Stimulated activated CD8-positive, alpha-beta memory T cell treated with anti-CD3 and anti-CD28 coated beads, Interleukin-7, amount 100 ng/mL, for 1 hour (primary cell): ENCODE measurements at places on chromosomes 5 and 9.

- DNase-seq = no peak
Measured at GRCh38 chr5:125272357-125272756, 525.9 kb upstream of the ZNF608 start.

DNA sequence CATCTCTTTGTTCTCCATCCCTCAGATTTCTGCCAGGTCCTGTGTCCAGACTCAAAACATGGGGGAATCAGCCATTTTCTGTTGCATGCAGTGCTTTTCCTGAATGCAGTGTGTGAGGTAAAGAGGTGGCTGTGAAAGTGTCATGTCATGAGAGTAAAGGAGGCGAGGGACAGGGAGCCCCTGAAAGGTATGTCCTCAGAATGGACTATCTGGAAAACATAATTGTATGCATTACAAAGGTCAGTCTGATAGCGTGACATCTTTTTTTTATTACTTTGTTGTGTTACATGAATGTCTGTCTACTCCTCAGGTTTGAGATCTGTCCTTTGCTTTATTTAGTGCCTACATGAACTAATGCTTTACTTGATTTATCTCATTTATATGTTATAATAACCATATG lies 239.1 kb downstream of the MAN2A1 start:
- no peak for DNase-seq

DNA sequence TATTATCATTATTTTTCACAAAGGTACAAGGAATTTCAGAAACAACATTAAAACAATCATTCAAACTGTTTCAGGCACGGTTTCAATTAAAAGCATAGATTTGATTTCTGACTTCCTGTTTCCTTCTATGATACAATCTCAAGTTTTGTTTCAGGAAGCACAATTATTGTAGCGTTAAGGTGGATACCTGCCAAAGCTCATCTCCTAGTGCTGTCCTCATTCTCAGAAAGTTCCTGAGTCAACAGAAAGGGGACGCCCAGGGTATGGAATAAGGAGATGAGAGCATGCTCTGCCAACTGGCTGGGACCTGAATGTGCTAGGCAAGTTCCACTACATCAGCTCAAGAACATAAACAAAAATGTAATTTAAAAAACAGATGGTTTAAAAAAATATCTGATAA lies 2.0 kb upstream of the TRIM14 start:
- DNase-seq = no peak

DNA sequence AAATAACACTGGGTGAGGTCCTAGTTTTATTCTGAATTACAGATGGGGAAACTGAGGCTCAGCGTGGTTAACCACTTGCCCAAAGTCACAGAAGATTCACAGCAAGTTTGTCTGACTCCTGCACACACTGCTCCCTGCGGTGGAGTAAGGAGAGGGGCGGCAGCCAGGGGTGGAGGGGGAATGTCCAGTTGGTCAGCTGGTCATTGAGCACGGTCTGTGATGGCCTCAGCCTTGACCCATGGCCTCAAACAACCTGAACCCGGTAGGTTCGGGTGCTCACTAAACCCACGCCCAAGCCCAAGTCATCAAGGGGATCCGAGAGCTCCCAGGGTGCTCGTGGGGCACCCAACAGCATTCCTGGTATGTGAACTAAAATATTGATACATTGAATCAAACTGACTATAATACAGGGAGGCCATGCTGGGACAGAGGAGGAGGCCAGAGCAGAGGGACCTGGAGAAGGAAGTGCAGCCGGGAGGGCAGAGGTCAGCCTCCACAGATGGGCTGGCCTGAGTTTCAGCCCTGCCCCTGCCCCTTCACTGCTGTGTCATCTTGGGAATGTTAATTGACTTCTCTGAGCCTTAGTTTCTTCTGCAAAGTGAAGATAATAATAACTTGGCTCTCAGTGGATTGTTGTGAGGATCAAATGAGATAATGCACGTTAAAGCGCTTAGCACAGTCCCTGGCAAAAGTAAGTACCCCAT lies 3.6 kb upstream of the IL17B start:
- DNase-seq = no peak

DNA sequence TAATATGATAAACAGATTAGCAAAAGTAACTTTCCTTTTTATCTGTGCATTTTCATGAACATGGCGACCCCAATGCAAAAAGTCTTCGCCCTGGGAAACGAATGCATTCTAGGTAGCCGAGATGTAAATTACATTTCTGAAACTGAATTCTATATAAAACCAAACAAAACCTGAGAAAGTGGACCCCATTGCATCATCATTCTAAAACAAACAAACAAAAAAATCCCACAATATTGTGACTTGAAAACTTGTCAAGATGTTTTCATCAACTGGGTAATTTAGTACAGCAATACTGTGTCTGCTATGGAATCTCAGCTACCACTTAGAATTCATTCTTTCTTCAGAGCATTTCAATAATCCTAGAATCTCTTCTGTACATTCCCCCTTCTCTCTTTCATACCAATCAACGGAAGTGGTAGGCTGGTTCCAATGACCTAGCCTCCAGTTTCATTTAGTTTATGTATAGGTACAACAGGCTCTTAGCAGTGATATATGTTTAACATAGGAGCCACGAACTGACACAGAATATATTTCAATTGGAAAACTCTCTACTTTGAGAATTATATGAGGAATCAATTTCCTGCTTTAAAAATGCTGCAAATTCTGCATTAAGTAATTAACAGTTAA lies 85.6 kb downstream of the FBXW11 start:
- no peak for DNase-seq

- DNase-seq = no peak
Measured at GRCh38 chr5:162852134-162852533, 585.3 kb upstream of the CCNG1 start.

GRCh38 chr9:134396258-134396742 lies 70.0 kb downstream of the RXRA start:
- no peak for DNase-seq

DNA sequence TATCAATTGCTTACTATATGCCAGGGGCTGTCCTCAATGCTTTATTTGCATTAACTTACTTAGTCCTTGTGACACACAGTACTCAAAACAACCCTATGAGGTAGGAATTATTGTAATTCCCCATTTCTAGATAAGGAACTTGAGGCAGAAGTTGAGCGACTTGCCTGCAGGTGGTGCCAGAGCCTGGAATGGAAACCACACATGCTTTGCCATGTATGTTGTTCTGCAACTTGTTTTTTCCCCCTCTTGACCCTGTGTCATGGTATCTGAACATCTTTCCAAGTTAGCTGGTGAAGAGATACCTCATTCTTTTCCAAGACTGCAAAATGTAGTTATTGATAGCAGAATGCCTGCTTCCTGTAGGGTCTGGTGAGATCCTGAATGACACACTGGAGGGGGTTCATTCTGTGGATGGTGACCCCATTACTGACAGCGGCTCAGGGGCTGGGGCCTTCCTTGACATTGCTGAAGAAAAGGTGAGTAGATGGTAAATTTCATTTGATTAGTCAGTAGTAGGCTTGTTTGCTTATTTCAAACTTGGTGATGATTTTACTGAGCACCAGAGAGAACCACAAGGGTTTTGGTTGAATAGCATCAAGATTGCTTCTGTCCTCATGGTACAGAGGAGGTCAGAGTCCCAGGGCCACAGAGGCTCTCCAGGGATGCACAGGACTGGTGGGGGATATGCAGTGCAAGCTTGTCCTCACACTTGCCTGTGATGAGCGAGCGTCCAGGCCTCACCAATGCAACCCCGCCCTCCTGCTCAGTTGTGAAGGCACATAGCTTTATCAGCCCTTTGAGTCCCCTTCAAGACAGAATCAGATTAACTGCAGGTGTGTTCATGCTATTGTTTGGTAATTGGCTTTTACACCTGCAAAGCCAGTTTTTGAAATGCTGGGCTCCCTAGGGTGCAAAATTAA lies 57.0 kb downstream of the COL15A1 start:
- peak; percentile 11 for DNase-seq

- DNase-seq = no peak
Measured at GRCh38 chr5:59569608-59570334, 323.8 kb downstream of the PDE4D start.

GRCh38 chr5:105773241-105773640 lies 1897.5 kb downstream of the EFNA5 start:
- DNase-seq = no peak

DNA sequence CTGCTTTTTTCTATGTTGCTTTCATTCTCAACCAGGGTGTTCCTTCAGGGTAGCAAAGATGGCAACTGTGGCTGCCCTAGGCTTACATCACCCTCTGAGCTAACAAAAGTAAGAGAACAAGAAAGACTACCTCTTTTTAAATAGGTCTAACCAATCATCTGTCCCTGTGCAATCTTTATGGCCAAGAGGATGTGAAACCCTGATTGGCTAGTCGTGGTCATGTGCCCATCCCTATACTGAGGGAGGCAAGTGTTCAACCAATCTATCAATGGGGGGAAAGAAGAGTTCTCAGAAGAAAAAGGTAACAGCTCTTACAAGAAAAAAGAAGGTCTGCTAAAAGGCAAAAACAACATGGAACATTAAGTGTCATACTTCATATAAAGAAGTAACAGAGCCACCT lies 11.7 kb upstream of the SNCAIP start:
- DNase-seq = no peak

DNA sequence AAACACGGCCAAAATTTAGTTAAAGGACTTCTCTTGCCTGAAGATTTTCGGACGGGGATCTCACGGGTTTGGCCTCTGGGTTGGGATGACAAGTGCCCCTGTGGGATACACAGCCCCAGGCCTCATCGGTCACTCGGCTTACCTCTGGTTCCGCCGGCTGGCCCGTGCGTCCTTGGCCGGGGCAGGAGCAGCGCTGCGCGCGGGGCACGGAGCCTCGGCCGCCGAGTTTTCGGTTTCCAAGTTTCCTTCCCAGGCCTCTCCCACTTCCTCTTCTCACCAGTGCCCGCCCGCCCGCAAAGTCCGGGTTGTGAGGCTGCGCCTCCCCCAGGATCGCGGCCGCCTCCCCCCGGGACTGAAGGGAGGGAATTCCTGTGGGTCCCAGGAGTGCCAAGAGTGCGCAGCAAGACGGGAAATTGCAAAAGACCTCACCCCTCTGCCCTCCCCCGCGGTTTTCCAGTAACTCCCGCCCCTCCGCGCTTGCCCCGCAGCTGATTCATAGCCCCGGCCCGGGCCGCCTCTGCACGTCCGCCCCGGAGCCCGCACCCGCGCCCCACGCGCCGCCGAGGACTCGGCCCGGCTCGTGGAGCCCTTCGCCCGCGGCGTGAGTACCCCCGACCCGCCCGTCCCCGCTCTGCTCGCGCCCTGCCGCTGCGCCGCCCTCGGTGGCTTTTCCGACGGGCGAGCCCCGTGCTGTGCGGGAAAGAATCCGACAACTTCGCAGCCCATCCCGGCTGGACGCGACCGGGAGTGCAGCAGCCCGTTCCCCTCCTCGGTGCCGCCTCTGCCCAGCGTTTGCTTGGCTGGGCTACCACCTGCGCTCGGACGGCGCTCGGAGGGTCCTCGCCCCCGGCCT lies at the start of gene OSMR:
OSMR (plus strand) TSS at position 487 of the 853 bp plus-strand sequence. CDS start 23,033 bp downstream, outside the sequence.
- no peak for DNase-seq

DNA sequence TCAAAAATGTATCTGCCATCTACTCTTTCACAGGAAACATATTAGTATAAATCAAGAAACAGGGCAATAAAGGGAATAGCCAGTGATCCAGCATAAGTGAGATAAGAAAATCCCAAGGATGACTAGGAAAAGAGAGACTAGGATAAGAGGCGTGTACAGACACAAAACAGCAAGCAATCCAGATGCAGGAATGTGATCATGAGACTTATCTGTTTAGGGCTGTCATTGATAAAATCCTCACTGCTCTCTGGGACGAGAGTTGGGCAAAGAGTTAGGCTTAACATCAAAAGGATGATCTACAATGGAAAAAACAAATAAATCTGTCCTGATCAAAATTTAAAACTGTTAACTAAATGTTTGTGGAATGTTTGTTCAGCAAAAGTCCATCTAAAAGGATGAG lies 1156.8 kb upstream of the C9orf72 start:
- no peak for DNase-seq

GRCh38 chr9:86321373-86321772 lies 32.8 kb downstream of the TUT7 start:
- DNase-seq = no peak

DNA sequence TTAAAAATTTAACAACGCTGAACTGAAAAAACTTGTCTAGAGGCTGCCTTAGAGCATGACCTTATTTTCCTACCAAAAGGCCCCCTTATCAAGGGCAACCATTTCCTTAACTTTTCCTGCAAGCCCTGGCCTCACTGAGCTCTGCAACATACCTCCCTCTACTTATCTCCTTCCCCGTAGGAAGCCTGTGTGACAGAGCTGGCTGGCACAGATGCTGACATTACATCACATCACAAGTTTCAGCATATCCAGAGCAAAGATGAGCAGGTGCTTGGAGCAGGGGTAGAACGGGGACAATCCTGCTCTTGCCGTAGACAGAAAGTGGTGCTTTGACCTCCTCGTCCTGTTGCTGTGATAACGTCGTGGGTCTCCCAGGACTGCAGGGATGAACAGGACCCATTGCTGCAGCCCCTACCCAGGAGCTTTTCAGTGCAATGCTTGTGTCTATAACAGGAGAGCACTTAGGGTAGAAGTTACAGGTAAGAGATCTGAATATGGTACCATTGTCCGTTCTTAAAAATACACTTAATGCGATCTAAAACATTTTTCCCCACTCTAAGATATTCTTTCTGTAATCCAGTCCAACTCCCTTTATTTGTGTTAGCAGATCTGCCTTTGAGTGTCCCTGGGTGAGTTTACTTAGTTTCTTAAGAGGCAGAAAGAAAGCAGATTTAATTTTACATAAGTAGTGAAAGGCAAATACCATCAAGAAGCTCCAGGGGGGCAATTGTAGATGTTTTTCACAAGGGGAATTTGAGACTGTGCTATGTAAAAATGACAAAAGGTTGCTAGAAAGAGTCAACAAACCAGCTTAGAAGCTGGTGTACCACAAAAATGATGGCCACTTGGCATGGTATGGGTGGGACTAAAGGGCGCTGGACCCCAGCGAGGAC lies 101.9 kb upstream of the EFNA5 start:
- no peak for DNase-seq

GRCh38 chr5:138985256-138985655 lies 110.1 kb upstream of the LRRTM2 start:
- DNase-seq = no peak
